ENCODE measurements at places on chromosomes 6 and 20.

DNA sequence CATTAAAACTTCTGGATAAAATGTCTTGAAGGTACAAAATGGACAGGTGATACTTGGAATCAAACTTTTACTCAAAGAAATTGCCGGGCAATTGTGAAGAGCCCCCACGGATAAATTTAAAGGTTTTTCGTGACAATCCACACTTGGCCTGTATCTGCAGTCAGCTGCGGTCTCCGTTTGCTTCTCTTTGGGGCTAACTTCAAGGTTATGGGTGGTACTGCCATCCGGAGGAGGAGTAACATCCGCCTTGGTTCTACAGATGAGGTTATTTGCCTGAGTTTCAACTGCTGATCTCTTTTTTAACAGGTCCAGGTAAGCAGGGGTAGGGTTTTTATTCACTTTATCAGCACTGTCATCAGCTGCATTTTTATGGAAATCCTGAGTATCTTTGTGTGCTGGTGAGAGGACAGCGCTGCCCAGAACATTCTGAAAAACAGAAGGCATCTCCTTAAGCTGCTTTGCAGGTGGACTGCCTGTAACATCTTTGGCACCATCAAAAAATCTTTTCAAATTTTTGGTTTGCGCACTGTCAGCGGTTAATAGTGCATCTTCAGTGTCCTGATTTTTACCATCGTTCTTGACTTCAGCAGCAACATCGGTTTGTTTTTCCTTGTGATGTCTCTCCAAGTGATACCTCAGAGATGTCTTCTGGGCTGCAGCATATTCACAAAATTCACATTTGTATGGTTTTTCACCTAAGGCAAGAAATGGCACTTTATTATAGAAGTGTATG, 16.9 kb downstream of the ZNF217 start:
- no peak for DNase-seq

DNA sequence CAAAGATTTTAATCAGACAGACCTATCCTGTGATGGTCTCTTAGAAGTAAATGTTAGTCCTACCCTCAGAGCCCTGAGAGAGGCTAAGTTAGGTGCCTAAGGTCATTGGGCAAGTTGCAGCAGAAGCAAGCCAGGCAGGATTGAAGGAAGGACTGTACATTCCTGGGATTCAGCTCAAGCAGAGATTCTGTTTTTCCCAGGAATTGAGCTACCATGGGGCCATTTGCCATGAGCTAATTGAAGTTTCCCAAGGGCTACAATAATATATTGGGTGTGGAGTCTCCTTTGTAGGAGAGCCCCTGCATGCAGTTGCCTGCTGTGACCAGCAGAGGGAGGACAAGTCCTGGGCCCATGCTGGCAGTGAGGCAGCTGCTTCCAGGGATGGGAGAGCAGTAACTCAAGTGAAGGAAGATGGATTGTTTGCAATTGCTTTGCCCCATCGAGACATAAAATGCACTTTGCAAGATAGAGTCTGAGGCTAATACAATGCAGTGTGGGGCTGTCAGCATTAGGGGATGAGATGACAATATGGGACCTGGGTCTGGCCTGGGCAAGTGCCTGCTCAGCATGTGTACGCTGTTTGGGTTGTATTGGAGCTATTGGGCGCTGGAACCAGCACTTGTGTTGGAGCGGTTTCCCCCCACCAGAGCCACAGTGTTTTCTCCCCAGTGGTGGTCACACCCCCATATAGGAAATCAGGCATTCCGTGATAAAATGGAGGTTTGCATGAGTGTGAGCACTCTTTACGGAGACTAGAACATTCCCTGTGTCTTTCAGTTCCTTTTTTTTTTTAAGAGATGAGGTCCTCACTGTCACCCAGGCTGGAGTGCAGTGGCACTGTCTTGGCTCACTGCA, 27.9 kb downstream of the DNMT3B start:
- DNase-seq = peak; percentile 88

GRCh38 chr6:35230498-35230897, 16.7 kb downstream of the SCUBE3 start:
- DNase-seq = no peak

DNA sequence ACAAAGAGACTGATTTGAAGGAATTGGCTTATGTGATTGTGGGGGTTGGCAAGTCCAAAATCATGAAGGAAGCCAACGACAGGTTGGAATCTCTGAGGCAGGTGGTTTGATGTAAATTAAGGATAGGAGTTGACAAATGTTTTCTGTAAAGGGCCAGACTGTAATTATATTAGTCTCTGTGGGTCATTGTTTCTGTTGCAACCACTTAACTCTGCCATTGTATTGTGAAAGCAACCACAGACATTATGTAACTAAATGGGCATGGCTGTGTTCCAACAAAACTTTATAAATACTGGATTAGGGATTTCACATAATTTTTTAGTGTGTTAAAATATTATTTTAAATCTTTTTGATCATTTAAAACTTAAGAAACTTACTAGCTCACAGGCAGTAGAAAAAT, 199.2 kb upstream of the MYLIP start:
- no peak for DNase-seq

DNA sequence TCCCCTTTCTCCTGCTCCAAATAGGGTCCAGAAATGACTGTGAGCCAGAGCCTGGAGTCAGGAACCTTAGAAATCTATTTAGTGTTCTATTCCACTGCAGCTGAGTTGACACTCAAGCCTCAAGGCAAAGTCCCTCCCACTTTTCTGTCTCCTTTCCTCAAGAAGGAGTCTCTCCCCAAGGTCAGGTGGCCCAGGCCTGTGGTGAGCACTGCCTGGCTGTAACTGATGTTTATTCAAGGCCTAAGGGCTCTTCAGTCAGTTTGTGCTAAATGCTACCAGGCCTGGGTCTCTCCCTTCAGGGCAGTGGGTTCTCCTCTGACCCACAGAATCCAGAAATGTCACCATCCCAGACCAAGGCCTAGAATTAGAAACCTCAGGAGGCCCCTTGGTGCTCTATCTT, 1042.9 kb upstream of the EPHA7 start:
- DNase-seq = no peak
